WTC11 (cell line): ENCODE measurements at places on chromosomes 5 and 9. TPM values are rescaled to one million over a fixed set of nuclear protein-coding genes. Genes with fewer than 3 reads are reported as not detected.

- DNase-seq = no peak
Measured at GRCh38 chr5:177526791-177527190, 10.0 kb upstream of the DDX41 start.

LCN9 gene
- total RNA-seq = 1.4 to 2.6 TPM (median 1.7 TPM) in 3 replicates

DNA sequence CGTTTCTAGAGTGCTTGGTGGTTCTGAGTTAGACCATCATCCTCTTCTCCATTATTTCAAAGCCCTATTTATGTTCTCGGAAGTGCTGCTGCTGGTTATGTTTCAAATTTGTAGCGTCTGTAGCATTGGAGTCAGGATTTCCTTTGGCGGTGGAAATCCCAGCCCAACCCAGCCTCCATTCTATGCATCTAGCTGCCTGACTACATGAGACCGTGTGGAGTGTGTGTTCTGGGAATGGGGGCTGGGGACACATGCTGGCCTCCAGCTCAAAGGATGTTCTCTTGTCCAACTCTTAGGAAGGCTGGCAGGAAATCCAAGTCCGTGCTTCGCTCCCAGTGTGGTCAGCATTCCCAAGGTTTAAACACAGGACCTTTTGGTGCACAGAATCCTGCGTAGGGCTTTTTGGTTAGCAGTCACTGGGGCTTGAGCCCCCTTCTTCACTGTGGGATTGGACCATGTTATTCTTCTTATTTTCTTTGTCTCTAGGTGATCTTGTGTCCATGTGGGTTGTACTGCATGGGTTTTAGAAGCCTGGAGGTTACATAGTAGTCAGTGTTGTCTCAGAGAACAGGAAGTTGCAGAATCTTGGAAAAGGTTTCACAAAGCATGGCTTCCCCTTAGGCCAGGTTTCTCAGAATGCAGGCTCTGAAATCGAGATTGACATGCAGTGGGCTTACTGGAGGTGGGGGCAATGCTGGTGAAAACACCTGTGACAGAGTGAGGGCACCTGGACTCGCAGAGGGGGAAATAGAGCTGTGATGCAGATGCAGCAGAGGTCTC is 132.2 kb downstream of the ARHGAP26 start:
- no peak for DNase-seq

DNA sequence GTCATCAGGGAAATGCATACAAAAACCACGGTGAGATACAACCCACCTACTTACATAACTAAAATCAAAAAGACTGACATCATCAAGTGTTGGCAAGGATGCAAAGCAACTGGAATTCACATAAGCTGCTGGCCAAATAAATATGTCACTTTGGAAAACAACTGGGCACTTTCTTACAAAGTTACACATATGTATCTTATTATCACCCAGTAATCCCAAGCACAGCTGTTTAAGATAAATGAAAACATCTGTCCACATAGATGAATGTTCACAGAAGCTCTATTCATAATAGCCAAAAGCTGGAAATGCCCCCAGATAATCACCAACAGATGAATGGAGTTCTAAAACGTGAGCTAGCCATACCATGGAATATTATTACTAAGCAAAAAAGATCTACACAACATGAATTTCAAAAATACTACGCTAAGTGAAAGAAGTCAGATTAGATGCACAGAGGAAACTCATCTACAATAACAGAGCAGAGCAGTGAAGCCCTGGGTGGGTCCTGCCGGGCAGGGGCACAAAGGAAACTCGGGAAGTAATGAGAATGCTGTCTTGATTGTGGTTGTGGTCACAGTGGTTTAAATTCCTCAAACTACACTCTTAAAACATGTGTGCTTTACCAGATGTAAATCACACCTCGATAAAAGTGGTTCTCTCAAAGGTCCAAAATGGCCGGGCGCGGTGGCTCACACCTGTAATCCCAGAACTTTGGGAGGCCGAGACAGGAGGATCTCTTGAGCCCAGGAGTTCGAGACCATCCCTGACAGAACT is 8.5 kb downstream of the CAMSAP1 start:
- DNase-seq = no peak

- peak; percentile 51 for DNase-seq
Measured at GRCh38 chr5:23506329-23507236, 826 bp upstream of the PRDM9 start.

- no peak for DNase-seq
Measured at GRCh38 chr5:171773106-171773505, 12.5 kb upstream of the SMIM23 start.

PTPRD gene
- total RNA-seq = 51.3 to 69.6 TPM (median 54.6 TPM) in 3 replicates

DNA sequence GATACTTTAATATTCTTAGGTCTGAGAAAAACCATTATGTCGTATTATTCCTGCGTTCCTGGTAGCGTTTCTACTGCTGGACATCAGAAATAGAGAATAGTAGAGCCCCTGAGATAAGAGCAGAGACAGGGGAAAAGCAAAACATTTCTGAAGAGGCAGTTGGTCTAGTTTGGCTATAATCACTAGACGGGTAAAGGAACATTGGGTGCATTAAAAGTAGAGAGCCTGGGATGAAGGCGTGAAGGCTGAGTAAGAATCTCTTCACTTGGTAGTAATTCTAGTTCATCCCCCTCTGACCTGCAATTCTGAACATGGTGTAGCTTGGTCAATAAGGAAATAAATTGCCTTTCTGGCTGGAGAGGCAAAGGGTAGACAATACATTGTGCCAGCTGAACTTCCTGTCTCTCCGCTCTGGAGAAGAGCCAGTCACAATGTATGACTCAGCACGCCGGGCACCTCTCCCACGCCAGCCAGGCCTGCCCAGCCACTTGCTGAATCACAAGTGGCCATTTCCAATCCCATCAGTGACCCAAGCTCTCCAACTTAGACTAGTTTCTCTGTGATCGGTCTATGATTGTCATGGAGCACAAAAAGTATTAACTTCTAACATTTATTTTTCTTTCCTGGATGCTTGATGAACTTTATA is 75.4 kb downstream of the STK32A start:
- no peak for DNase-seq

GRCh38 chr9:135329571-135330306 is 149.8 kb upstream of the PPP1R26 start:
- peak; percentile 59 for DNase-seq

DNA sequence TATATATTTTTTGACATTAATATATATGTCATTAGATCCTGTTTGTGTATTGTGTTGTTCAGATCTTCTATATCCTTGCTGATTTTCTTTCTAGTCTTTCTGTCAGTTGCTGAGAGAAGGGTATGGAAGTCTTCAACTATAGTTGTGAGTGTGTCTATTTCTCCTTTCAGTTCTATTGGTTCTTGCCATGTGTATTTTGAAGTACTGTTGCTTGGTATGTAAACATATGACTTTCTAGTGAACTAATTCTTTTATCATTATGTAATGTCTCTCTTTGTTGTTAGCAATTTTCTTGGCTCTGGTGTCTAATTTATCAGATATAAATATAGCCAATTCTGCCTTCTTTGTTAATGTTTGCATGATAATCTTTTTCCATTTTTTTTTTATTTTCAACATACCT is 84.3 kb upstream of the CAST start:
- no peak for DNase-seq

- DNase-seq = no peak
Measured at GRCh38 chr5:106843812-106844416, 826.8 kb downstream of the EFNA5 start.

AGPAT2 gene
- total RNA-seq = 40.2 to 42.2 TPM (median 41.2 TPM) in 3 replicates

- no peak for DNase-seq
Measured at GRCh38 chr5:33701251-33701650, 190.5 kb downstream of the ADAMTS12 start.

DNA sequence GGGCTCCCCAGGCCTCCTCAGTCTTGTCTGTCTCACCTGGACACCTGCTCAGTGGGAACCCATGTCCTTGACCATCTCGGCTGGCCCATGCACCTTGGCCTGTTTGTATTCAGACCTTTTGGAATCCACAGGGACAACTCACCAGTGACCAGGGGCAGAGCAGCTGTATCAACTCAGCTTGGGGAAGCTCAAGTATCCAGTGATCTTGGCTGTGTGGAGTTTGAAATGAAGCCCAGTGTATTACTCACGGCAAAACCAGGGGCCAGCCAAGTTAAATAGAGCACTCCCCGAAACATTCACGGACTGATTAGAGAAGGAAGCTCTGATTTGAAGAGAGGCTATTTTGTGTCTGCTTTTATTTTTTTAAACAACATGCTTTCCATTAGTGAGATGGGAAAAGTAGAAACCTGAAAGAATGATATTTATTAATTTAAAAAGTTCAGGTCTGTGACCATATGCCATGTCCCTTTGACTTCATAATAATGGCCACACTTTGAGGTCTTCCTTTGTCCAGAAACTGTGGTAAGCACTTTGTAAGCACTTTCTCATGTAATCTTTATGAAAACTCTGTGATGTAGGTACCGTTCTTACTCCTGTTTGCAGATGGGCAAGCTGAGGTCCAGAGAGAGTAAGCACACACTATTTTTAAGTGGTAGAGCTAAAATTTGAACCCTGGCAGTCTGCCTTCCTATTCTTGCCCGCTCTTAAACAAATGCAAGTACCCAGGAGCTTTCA is 656.5 kb downstream of the BNC2 start:
- no peak for DNase-seq

DNA sequence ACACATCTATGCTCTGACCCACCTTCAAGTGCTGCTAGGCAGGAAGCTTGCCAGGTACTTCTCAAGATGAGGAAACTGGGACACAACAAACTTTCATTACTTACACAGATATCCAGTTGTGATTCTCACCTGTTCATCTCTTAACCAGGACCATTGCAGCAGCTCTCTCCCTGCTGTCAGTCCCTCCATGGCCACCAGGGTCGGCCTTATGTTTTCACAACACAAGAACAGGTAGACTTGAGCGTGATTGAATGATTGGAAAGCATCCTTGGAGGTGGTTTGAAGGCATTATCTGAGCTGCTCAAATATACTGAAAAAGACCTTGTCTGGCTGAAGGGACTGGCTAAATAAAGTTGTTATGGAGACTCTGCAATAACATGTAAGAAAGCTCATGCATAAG is 94.4 kb downstream of the MTREX start:
- peak; percentile 21 for DNase-seq

DNA sequence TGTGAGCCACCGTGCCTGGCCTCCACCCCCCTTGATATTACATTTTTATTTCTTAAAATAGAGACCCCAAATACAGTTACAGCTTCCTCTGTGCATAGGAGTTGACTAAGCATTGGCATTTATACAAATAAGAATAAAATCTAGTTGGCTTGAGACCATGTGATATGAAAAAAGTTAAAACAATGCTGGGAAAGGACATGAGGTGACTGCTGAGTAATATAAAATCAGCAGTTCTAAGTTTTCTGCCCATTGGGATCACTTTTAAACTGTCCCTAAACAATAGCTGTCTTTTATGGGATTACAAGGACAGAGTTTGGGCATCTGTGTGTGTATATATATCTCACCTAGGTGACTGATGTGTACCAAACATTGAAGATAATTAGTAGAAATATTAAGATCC is 96.6 kb downstream of the UBE2R2 start:
- no peak for DNase-seq

- no peak for DNase-seq
Measured at GRCh38 chr5:1824903-1825841, 24.0 kb downstream of the NDUFS6 start.

DDX4 gene
- total RNA-seq = 0.23 to 0.32 TPM in 2 of 3 replicates, not detected in the other
